ENCODE measurements at places on chromosomes 6 and 20. TPM values are rescaled to one million over a fixed set of nuclear protein-coding genes. Genes with fewer than 3 reads are reported as not detected.

Gene IMPG1
- not detected for total RNA-seq

Gene RCAN2
- not detected for total RNA-seq

Gene KIF25
- not detected for total RNA-seq

Gene FAM162B
- total RNA-seq, result not detected

Gene OR12D3
- total RNA-seq, result not detected

Gene UTRN
- total RNA-seq, result 54.6 TPM

Gene SNAP91
- total RNA-seq, result not detected

Gene CST5
- total RNA-seq, result not detected

Gene VSTM2L
- 0.23 TPM for total RNA-seq

Gene HCK
- not detected for total RNA-seq

Gene EFCAB8
- total RNA-seq, result 0.37 TPM

Gene OVOL2
- total RNA-seq, result not detected

Gene DDR1
- total RNA-seq, result 13.7 TPM

Gene PLG
- 0.23 TPM for total RNA-seq

Gene CLPSL1
- not detected for total RNA-seq

Gene HDGFL1
- not detected for total RNA-seq

Gene EFHC1
- 1.6 TPM for total RNA-seq

Gene SLCO4A1
- total RNA-seq, result 59.2 TPM

Gene SLC22A7
- total RNA-seq, result not detected

Gene FILIP1
- total RNA-seq, result not detected

Gene DZANK1
- total RNA-seq, result 1.3 TPM
